Hepatocyte (in vitro differentiated cells): ENCODE measurements at places on chromosomes 16 and 17. TPM values are rescaled to one million over a fixed set of nuclear protein-coding genes. Genes with fewer than 3 reads are reported as not detected.

- no peaks in the 10 kb centered on the region for H3K27me3 ChIP-seq
- no peaks in the 10 kb centered on the region for H3K36me3 ChIP-seq
- H3K4me1 ChIP-seq, result no peaks in the 10 kb centered on the region
- H3K27ac ChIP-seq, result no peak overlapping the region
- H3K4me3 ChIP-seq, result no peak overlapping the region
Observed at GRCh38 chr16:88839745-88840599, 16.8 kb downstream of the GALNS start.

MPRIP gene
- 80.1 and 202 TPM in 2 replicates for total RNA-seq

DNA sequence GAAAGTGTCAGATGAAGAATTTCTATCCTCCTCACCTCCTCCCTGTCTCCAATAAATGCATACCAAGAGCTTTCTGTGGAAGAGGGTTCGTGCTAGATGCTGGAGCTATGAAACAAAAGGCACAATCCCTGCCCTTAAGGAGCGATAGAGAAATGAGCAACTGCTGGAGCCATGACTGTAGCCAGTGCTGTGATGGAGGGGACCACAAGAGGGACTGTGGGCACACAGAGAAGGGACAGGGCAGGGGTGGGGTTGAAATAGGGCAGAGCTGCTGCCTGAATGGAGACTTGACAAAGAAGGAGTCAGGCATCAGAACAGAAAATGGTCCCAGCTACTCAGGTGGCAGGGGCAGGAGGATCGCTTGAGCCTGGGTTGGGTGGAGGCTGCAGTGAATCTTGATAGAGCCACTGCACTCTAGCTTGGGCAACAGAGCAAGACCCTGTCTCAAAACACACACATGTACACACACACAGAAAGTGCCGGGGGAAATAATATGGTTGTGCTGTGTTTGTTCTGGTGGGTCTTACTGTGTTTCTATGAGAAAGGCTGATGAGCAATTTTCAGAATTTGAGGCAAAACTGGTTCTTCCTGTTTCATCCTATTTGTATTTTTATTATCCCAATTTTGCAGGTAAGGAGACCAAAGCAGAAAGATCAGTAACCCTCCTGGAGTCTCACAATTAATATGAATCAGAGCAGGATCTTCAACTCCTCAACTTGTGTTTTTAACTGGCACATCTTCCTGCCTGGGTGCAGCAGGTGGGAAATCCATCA lies 16.5 kb downstream of the TMEM98 start:
- H3K27ac ChIP-seq, result peak overlapping the region; percentile 86
- no peaks in the 10 kb centered on the region for H3K27me3 ChIP-seq
- peaks cover 18% of the 10 kb centered on the region for H3K4me1 ChIP-seq
- no peak for DNase-seq
- H3K36me3 ChIP-seq, result peaks cover 3% of the 10 kb centered on the region
- no peak overlapping the region for H3K4me3 ChIP-seq

- no peaks in the 10 kb centered on the region for H3K27me3 ChIP-seq
- no peaks in the 10 kb centered on the region for H3K36me3 ChIP-seq
- DNase-seq, result no peak
- no peaks in the 10 kb centered on the region for H3K4me1 ChIP-seq
- no peak overlapping the region for H3K27ac ChIP-seq
Observed at GRCh38 chr17:14089179-14089578, 19.9 kb downstream of the COX10 start.

TMIGD1 gene
- total RNA-seq, result 3.2 and 3.3 TPM in 2 replicates

EVPLL gene
- not detected in 2 replicates for total RNA-seq

DNA sequence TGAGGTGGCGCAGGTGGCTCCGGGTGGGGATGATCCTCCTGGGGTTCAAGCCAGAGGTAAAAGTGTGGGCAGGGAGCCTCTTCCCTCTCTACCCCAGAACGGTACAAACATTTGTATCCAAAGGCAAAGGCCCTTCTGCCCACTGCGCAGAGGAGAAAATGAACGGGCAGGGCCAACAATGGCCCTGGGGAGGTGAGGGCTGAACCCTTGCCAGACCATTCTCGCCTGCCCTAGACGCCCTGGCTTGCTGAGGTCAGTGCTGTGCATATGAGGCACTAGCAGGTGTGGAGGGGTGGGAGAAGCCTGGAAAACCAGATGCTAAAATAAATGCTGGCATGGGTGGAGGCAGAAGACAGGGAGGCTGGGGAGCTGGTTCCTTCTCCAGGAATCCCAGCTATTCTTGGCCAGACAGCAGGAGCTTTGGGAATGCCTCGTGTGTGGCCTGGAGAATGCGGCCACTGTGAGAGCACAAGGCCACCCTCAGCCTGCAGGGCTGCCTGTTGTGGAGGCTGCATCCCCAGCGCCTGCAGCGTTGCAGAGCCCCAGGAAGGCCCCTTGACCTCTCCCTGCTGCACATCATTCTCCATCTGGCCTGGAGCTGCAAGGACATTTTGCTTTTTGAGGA lies 4.5 kb downstream of the C17orf50 start:
- H3K27me3 ChIP-seq, result no peaks in the 10 kb centered on the region
- DNase-seq, result no peak
- H3K36me3 ChIP-seq, result no peaks in the 10 kb centered on the region
- H3K4me1 ChIP-seq, result peaks cover 13% of the 10 kb centered on the region
- H3K4me3 ChIP-seq, result no peak overlapping the region
- no peak overlapping the region for H3K27ac ChIP-seq

DNA sequence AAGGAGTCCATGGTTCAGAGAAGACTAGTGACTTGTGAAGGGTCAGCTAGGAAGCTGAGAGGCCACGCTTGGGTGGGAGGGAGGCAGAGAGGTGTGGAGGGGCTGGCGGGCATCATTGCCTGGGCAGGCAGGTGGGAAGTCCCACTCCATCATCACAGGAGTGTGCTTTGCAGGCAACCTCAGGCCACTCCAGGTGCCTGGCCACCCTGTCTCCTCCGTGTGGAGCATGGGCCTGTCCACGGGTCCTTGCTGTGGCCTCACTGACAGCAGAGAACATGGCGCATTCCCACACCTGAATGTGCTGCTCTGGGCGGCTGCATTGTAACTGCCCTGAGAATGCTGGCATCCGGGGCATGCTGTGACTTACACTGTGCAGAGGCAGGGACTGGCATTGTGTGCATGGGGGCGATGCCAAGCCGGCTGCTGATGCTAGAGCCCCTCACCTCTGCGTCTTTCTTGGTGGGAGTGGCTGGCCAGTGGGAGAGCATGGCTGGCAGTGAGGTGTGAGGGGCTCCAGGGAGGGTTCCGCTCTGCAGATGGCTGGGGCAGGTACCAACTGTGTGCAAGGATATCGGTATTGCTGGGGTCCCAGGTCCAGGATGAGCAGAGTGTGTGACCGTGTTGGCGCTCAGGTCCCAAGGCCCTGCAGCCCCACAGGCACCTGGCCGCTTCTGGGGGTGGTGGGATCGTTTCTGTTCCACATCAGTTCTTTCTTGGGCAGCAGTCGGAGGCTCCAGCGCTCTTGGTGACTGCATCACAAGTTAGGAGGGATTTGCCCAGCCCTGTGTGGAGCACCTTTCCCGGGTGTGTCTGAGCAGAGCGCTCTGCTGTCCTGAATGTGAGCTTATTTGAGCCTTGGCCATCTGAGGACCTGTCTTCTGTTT lies 94.8 kb downstream of the NPIPB11 start:
- no peak overlapping the region for H3K4me3 ChIP-seq
- no peak overlapping the region for H3K27ac ChIP-seq
- H3K27me3 ChIP-seq, result no peaks in the 10 kb centered on the region
- H3K36me3 ChIP-seq, result no peaks in the 10 kb centered on the region

CTF1 gene
- 1.1 and 1.7 TPM in 2 replicates for total RNA-seq

SYNGR3 gene
- 1.4 and 2.2 TPM in 2 replicates for total RNA-seq

GRCh38 chr17:60641126-60641525 lies 36.5 kb upstream of the BCAS3 start:
- H3K27ac ChIP-seq, result no peak overlapping the region
- no peak for DNase-seq
- no peaks in the 10 kb centered on the region for H3K36me3 ChIP-seq
- peaks cover 3% of the 10 kb centered on the region for H3K4me1 ChIP-seq
